Activated T-cell treated with anti-CD3 and anti-CD28 coated beads, Interleukin-2, amount 50 U/mL, for 4 hours (primary cell): ENCODE measurements at places on chromosomes 16 and 17.

- no peak for DNase-seq
Observed at GRCh38 chr16:30992276-30992780, 7.3 kb downstream of the HSD3B7 start.

DNA sequence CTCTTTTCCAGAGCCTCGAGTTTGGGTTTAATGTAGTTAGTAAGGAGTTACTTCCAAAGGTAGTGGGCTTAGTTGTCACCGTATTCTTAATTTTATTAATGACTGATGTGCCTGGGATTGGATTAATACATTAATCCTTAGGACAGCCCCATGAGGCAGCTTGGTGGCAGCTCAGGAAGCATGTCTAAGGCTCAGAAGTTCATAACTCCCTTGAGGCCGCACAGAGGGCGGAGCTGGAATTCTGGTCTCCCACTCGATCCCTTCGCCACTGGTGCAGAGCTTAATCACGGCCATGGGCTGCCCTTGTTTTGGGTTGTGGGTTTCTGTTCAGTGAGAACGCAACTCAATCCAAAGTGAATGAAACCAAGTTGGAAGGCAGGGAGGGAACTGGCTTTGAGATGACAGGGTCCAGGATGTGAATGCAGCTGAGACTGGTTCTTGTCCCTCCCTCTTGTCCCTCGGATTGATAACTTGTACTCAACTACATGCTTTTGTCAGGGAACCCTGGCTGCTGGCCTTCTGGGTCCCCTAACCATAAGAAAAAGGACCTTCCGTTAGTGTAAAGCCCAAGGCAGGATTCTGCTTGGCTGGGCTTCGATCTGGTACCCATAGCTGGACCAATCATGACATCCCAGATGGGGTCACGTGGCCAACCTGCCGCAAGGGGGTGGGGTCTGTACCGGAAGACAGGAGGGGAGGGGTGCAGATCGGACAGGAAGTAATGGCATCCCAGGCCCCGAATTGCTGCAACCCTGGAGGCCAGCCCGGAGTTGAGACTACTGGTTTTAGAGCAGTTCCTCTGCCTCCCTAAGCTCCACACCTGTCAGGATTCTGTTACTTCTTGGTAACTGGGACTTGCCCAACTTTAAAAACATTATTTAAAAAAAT, 45.4 kb downstream of the SNX20 start:
- no peak for DNase-seq

DNA sequence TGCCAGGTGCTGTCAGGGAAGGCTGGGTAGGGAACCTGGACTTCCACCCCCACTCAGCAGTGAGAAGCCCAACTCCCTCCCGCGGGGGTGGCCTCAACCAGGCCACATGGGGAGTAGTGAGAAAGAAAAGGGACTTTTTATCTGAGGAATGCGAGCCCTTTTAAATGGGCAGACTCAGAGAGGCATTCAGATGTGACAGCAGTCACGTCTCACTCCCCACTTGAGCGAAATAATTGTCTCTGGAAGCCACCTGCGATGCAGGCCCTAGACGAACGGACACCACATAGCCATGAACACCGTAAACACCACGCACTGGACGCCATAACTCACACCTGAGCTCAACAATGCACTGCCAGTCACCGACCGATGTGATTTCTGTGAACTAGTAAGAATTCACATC, 11.9 kb upstream of the CD300E start:
- no peak for DNase-seq

- DNase-seq, result no peak
Observed at GRCh38 chr16:78762222-78762621, 662.8 kb downstream of the WWOX start.

DNA sequence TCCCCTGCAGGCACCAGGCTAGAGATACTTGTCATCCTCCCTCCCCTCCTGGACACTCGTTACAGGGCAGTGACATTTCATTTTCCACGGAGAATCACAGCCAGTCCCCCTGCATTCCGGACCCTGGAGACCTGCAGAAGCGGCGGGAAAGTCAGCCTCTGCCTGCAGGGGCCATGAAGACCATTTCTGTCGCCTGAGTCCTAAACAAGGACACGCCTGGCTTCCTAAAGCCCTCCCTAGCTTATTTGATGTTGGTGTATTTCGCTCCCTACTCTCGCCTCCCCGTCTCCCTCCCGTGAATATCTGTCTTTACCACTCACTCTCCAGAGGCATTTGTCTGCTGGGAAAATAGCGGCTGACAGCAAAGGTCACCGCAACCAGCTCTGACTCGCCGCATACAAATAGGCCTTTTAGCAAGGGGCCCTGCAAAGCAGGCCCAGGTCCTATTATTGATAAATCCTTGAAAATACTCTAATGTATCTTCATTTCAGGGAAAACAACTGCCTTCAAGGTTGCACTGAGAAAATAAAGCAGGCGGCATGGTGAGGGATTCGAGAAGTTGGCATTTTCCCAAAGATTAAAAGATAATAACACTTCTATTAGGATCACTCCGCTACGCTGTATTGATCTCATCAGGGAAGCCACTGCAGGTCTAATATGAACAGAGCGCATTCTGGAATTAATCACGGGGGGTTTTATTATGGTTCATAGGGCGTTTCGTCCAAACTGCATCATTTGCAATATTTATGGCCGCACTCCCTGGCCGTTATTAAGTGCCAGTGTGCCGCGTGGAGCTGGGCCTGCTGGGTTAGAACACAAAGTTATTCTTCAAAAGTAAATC, 447.1 kb upstream of the CDH5 start:
- no peak for DNase-seq

DNA sequence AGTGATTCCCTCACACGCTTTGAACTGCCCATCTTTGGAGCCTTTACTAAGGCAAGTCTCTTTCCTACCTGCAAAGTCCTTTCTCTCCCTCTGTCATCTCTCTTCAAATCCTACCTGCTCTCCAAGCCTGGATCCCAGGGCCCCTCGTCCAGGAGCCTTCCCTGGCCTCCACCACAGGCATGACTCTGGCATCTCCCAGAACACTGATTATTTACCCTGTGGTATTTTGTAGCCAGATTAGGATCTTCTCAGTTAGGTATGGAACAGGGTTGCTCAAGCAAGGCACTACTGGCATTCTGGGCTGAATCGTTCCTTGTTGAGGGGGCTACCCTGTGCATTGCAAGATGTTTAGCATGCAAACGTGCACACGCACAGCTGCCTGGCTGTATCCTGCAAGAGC, 31.9 kb upstream of the POLR3E start:
- DNase-seq, result no peak

- DNase-seq, result no peak
Observed at GRCh38 chr16:57888128-57888527, 82.8 kb downstream of the CNGB1 start.

GRCh38 chr17:27233776-27234175, 60.1 kb upstream of the WSB1 start:
- DNase-seq, result no peak
